ENCODE measurements at places on chromosomes 11 and 22. TPM values are rescaled to one million over a fixed set of nuclear protein-coding genes. Genes with fewer than 3 reads are reported as not detected.

The ARHGAP20 gene
- 9.0 TPM for total RNA-seq

The SCO2 gene
- not detected for total RNA-seq

The ATG16L2 gene
- total RNA-seq = 57.6 TPM

The ALDH3B2 gene
- not detected for total RNA-seq

The NLRP6 gene
- 0.30 TPM for total RNA-seq

The OR10D3 gene
- not detected for total RNA-seq

The POU2AF1 gene
- not detected for total RNA-seq

The LMO1 gene
- total RNA-seq = not detected

The PGA4 gene
- total RNA-seq = 1.0 TPM

The APOL5 gene
- not detected for total RNA-seq

The MS4A15 gene
- total RNA-seq = not detected

The UBQLN3 gene
- 1.5 TPM for total RNA-seq

The LRRC10B gene
- 0.59 TPM for total RNA-seq

The MB gene
- total RNA-seq = 2.5 TPM

The VWCE gene
- 0.90 TPM for total RNA-seq

- DNase-seq = no peak
These were observed 68.8 kb downstream of the LRRC32 start for GRCh38 chr11:76601724-76602123.

GRCh38 chr22:17407643-17408042, 38.4 kb downstream of the CECR2 start:
- DNase-seq = no peak

DNA sequence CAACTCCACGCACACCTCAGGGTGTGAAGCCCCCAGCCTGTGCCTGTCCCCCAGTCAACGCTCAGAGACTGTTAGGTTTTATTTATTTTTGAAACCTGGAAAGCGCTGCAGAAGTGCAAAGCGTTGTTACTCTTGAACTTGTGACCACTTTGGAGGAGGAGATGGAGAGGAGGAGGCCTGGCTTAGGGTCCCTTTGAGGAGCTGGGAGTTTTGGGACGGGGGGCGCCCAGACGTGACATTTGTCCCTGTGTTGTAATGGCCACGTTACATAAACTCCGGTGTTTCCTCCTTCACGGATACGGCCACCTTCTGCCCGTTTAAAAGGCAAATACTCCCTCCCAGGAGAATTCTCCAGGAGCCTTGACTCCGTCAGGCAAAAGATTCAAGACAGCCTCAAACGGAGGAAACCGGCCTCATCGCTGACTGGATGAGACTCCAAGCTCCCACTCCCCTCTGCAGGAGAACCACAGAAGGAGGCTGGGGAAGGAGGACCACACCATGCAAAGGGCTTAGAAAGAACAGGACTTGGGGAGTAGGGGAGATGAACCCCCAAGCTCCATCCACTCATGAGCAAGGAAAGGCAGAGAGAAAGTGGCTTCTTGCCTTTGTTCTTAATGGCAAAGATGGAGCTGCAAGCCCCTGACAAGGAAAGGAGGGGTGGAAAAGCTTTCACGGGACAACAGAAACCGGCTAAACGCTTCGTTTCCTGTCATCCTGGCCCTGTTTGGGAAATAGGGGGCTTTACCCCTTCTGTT, 630 bp downstream of the PIK3IP1 start:
- no peak for DNase-seq

DNA sequence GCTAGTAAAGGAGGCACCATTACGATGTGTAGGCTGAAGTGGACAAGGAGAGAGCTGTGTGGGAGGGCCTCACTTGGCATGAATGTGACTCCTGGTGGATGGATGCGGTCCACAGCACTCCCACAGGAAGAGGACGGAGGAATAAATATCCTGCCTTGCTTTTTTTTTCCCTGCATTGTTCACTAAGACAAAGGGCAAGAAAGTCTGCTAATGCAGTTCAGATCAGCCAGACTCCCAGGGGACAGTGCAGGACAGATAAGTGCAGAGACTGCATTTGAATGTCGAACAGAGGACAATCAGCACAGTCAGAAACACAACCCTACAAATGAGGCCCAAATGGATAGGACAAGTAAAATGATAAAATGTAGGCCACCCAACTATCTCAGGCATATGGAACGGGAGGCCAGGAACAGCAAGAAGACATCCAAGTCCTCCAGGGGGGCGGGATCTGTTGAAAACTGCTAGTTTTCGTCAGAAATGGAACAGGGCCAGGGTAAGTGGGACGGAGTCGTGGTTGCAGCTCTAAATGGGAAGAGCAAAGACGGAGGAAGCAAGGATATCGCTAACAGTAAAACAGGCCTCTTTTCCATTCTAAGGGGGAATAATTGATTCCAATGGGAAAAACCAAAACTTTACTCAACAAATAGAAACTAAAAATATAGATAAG, 25.2 kb upstream of the OR8B8 start:
- no peak for DNase-seq

- DNase-seq = no peak
These were observed 33.8 kb downstream of the SLC35F2 start for GRCh38 chr11:107824668-107825369.

GRCh38 chr11:44868021-44868420, 82.7 kb downstream of the TP53I11 start:
- no peak for DNase-seq

GRCh38 chr11:27721264-27722116, 21.2 kb upstream of the BDNF start:
- no peak for DNase-seq

GRCh38 chr11:77332259-77332658, 30.8 kb upstream of the GDPD4 start:
- DNase-seq = no peak

DNA sequence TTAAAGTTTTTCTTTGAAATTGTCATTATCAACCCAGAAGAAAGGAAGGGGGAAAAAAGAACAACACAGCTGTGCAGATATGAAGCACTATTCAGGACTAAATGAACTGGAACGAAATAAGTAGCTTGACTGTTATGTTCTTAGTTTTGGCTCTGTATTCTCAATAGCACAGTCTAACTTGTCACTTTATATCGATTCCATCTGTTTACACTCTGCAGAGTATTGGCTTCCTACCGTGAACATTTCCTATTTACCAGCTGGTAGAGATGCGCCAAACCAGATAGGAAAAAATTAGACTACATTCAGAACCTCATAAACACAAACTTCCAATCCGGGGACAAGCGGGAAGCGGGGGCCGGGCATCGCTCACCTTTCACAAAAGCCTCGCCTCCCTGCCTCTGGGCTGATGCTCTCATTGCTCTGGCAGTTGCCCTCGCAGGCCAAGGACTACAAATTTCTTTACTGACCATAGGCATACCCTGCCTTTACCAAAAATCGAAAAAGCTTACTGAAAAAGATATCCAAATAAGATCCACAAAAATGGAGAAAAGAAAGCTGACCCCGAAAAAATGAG, 66.2 kb downstream of the EFCAB6 start:
- DNase-seq = no peak

DNA sequence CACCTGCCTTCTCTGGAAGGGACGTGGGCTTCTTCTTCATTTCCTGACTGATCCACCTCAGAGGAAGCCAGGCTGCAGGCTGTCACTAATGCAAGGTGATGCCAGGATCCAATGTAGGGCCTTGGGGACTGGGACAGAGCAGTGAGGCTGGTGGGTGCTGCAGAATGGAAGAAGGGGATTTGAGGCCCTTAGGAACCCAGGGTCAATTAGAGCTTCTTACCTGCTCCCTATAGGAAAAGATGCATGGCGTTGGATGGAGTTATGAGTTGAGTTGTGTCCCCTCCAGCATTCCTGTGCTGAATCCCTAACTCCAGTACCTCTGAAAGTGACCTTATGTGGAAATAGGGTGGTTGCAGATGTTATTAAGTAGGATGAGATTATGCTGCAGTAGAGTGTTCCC, 190.4 kb downstream of the MIAT start:
- DNase-seq = no peak

DNA sequence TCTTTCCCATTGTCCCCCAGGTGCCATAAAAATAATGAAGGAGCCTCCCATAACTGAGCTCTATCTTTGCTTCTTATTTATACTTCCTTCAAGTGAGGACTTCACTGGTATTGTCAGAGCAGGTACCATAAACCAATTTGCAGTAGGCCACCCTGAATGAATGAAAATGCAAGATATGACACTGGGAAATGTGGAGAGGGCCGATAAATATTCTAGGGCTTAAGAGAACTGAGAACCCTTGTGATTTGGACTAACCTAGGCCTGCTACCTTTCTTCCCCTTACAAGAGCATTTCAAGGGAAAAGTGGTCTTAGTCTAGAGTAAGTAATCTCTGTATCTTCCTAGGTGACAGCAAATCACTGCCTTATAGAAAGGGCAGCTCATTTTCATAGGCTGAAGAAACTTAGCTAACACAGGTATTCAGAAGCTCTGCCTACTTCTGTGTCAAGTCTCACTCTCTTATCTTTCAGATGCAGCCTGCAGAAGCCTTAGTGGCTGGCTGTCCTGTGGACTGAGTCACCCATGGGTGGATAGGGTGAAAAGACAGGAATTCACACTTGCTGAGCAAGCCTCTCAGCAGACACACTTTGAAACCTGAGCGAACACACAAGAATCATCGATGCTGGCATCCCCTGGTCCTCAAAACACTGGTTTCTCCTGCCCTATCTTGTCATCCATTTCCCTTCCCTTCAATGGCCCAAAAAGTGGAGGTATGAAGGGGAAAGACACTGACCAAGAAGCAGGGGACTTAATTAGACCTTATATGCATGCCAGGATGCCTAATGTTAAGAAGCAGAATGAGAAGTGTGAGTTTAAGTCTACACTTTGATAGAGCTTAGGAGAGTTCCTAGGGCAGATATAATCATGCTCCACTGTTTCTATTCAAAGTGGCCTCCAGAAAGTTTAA, 15.2 kb downstream of the NRIP3 start:
- DNase-seq = no peak

DNA sequence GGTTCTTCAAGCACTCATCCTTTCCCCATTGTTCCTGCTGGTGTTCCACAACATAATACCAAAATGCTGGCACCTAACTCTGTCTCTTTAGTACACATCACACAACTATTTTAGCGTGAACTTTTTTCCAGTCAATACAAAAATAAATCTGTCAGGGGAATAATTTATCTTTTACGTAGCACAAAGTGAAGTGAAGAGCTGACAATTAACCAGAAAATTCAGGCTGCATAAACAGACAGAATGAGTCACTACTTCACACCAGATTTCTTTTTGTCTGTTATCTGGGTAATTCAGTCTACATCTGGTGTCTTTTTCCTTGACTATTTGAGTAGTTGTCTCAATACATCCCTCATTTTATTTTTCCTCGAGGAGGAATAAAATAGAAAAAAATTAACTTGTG, 7.9 kb upstream of the ETS1 start:
- DNase-seq = no peak

- DNase-seq = no peak
These were observed 22.9 kb downstream of the SYTL2 start for GRCh38 chr11:85787809-85788760.

DNA sequence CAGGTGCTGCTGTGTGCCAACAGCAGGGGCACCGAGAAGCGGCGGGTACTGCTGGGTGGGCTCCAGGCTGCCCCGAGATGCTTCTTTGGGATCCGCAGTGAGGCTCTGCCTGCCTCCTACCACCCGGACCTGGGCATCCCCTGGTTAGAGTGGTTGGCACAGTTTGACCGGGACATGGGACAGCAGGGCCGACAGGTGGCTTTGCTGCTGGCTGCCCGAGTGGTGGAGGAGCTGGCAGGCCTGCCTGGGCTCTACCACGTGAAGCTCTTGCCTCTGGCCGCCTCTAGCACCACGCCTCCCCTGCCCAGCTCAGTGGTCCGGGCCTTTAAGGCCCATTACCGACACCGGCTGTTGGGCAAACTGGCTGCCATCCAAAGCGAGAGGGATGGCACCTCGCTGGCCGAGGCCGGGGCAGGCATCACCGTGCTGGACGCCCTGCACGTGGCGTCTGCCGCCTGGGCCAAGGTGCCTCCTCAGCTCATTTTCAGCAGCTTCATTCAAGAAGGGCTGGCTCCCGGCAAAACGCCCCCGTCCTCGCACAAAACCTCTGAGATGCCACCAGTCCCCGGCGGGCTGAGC, 1.9 kb downstream of the TIGD3 start:
- no peak for DNase-seq

DNA sequence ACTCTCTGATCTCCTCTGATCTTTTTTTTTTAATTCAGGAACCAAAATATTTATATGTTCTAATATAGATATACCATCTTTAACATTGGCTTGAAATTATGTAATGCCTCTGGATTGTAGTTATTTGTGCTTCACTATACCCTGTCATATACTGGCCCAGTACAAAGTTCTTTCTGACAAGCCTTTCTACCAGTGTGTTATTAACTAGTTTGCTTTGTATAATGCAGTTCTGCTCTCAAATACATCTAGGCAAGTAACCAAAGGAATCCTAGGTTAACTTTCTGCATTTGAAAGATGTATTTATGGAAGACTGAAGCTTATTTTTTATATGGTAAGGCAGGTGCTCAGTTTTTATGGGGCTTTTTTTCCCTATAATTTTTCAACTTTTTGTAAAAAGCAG, 36.1 kb downstream of the ARHGEF12 start:
- no peak for DNase-seq

DNA sequence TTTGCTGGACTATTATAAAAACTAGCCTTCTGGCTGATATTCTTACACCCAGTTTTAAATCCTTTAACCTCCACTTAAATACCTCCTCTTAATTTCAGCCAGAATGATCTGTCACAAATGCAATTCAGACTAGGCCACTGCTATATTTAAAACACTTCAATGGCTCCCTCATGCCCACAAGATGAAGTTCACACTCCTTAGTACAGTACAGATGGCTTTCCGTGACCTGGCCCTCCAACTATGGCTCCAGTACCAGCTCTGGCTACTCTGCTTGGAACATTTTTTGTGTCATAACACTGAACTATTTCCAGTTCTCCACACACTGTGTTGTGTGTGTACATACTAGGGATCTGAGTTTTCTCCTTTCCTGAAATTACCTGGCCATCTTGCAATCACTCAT, 353.4 kb downstream of the SOX6 start:
- no peak for DNase-seq

DNA sequence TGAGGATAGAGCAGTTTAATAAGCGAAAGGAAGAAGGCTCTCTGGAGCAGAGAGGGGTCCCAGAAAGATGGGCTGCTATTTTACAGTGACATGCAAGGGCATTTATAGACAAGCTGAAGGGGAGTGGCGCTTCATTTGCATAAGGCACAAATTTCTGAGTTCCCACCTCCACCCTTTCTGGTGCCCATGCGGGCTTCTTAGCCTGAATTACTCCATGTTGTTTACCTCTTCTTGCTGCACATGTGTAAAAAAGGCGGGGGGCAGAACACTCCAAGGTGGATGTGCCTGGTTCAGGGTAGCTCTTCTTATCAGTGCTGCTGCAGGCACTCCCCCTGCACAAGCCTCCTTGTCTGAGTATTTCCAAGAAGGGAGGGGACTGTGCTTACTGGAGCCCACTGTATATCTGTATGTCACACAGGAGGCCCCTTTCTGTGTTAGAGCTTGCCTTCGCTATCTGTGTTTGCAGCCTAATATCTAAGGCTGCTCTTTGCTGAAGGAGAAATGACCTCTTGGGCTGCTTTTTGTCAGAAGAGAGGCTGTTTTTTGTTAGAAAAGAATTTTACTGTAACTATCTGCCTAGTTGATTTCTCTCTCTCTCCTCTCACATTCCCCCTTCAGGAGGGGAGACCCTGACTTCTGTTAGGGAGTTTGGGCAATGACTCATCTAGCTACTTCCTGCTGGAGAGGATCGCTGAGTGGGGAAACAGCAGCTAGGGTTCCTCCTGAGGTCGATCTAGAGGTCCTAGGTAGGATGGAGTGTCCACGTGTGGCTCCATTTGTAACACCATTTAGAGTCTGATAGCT, 1057.0 kb upstream of the CNTN5 start:
- no peak for DNase-seq

Measured in uterus (tissue), 4 donors.